Fibroblast of the aortic adventitia (primary cell): ENCODE measurements at places on chromosomes 6 and 20. TPM values are rescaled to one million over a fixed set of nuclear protein-coding genes. Genes with fewer than 3 reads are reported as not detected.

DNA sequence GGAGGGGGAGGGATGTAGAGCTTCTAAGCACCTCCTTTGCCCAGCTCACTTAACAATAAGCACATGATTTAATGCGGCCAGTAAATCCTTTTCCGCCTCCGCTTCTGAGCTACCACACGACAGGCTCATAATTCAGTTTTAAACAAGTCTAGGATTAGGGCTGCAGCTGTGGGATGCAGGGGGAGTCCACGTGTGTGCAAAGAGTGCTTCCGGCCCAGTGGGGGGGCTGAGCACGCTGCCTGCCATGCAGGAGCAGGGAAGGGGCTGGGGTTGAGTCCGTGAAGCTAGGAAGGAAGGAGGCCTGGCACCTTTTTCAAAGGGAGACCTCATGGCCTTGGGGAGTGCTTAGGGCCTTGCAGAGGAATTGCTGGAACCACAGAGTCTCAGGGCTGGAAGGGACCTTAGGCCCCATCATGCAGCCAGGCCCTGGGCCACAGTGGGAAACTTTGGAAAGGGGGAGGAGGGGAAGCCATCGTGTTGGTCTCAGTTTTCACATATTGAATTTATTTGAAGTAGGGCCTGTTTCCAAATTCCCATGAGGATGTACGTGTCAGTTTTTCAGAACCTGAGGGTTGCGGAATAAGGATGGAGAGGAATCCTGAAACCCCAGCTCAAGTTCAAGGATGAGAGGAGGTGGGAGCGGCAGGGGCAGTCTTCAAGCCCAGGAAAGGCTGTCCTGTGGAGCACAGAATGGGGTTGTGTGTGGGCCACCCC lies 96.1 kb downstream of the VEGFA start:
- no peak for DNase-seq

The PRICKLE4 gene
- 0.45 and 6.3 TPM in 2 replicates for total RNA-seq

The TMEM151B gene
- not detected in 2 replicates for total RNA-seq

DNA sequence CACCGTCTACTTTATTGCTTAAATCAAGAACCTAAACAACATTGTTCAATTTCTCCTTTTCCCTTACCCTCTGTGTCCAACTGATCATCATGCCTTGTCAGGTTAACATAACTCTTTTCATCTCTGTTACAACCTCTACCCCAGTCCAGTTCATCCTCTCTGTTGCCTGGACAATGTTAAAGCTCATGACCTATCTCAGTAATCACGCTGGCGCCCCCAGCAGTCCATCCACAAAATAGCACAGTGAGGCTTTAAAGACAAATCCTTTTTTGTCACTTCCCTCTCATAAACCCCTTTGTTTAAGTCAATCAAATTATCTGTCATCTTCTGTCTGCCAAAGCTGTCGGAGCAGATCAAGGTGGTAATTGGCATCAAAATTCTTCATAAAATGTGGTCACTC lies 140.1 kb downstream of the QKI start:
- peak; percentile 53 for DNase-seq

GRCh38 chr6:100673641-100674040 lies 207.5 kb downstream of the ASCC3 start:
- no peak for DNase-seq

The ALDH8A1 gene
- 0.09 and 0.16 TPM in 2 replicates for total RNA-seq

- DNase-seq = no peak
Measured at GRCh38 chr6:68158256-68158655, 476.8 kb upstream of the ADGRB3 start.

DNA sequence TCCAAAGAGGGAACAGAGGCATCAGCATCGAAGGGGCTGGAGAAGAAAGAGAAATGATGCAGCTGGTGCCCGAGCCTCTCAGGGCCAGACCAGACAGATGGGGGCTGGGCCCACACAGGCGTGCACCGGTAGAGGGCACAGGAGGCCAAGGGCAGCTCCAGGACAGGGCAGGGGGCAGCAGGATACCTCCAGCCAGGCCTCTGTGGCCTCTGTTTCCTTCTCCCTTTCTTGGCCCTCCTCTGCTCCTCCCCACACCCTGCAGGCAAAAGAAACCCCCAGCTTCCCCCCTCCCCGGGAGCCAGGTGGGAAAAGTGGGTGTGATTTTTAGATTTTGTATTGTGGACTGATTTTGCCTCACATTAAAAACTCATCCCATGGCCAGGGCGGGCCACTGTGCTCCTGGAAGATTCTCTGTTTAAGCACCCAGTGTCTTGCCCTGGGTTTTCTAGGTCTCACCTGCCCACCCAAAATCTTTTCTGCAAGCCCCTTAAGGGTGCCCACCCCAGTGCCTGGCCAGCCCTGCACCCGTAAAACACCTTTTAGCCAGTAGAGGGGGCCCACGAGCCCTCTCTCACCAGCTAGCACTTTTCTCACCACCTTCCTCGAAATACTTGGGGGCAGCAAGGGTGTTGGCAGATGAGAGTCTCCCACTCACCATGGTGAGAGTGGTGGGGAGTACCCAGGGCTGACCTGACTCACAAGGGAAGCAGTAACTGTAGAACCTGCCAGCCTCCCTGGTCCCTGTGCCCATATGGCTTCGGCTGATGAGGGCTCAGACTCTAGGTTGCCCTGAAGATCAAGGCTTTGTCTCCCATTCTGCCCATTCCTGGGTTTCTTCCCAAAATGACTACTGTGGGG lies 35.7 kb upstream of the ID1 start:
- DNase-seq = peak; percentile 57

The VWA7 gene
- total RNA-seq = 0.36 and 0.90 TPM in 2 replicates

- peak; percentile 1 for DNase-seq
Measured at GRCh38 chr6:6277413-6277812, 43.0 kb downstream of the F13A1 start.

GRCh38 chr6:79656134-79656533 lies 25.0 kb downstream of the SH3BGRL2 start:
- DNase-seq = no peak

The DLK2 gene
- 0.36 and 0.98 TPM in 2 replicates for total RNA-seq

DNA sequence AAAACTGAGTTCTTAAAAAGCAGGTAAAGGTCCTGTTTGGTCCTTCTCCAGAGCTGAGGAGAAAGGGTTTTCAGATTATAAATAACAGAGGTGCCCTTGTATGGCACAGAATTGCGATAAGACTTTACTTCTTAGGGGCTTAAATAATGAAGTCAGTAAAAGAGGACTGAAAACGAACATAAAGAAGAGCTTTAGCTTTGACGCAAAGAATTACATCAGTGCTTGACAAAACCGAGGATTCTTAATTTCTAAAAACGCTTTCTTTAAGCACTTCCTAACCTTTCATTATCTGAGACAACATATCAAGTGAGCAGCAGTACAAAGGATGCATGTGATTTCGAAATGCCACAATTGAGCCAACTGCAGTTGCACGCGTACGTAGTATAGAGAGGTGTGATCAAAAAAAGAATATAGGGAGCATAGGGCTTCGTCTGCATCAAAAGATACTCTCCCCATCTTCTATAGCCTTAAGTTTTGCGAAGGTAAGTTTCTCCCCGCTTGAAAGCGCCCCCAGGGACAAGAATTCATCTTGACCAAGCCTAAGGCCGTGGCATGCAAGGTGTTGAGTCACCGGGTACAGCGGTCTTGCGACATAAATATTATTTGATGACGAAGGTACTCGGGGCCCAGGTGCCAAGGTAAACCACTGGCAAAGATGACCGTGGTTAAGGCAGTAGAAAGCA lies 778 bp upstream of the LOC128125822 start:
- DNase-seq = peak; percentile 88

- DNase-seq = no peak
Measured at GRCh38 chr6:63690221-63690620, 54.6 kb downstream of the PHF3 start.

The PRKN gene
- total RNA-seq = 2.0 and 4.0 TPM in 2 replicates

DNA sequence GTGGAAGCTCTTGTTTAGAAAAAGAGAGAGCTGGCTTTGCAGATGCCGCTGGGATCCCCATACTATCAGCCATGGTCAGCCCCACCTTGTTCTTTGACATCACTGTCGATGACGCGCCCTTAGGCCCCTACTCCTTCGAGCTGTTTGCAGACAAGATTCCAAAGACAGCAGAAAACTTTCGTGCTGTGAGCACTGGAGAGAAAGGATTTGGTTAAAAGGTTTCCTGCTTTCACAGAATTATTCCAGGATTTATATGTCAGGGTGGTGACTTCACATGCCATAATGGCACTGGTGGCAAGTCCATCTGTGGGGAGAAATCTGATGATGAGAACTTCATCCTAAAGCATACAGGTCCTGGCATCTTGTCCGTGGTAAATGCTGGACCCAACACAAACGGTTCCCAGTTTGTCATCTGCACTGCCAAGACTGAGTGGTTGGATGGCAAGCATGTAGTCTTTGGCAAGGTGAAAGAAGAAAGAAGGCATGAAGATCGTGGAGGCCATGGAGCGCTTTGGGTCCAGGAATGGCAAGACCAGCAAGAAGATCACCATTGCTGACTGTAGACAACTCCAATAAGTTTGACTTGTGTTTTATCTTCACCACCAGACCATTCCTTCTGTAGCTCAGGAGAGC lies 2.4 kb upstream of the BLCAP start:
- no peak for DNase-seq

GRCh38 chr6:170247178-170247701 lies 43.6 kb downstream of the DLL1 start:
- no peak for DNase-seq
